ENCODE measurements at places on chromosomes 7 and 10.

- no peak for DNase-seq
These were observed 16.9 kb downstream of the ZNF713 start for GRCh38 chr7:55903985-55904759.

- no peak for DNase-seq
These were observed 8.1 kb downstream of the STK32C start for GRCh38 chr10:132299371-132300336.

- DNase-seq, result no peak
These were observed 26.2 kb downstream of the HIBADH start for GRCh38 chr7:27636326-27637006.

- DNase-seq, result peak; percentile 83
These were observed 3.1 kb downstream of the KLLN start for GRCh38 chr10:87860156-87860795.

DNA sequence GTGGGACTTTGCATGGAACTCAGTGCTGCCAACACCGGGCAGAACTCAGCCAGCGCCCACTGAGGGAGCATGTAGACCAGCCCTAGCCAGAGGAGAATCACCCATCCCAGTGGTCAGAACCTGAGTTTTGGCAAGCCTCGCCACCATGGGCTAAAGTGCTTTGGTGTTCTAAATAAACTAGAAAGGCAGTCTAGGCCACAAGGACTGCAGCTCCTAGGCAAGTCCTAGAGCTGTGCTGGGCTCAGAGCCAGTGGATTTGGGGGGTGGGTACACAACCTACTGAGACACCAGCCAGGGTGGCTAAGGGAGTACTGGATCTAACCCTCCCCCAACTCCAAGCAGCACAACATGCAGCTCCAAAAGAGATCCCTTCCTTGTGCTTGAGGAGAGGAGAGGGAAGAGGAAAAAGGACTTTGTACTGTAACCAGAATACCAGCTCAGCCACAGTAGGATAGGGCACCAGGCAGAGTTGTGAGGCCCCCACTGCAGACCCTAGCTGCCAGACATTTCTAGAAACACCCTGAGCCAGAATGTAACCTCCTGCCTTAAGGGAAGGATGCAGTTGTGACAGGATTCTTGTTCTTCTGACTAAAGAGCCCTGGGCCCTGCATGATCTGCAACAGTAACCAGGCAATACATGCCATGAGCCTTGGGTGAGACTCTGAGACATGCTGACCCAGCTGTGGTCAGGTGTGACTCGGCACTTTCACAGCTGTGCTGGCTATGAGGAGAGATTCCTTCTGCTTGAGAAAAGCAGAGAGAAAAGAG lies 24.4 kb downstream of the GSDME start:
- peak; percentile 68 for DNase-seq

DNA sequence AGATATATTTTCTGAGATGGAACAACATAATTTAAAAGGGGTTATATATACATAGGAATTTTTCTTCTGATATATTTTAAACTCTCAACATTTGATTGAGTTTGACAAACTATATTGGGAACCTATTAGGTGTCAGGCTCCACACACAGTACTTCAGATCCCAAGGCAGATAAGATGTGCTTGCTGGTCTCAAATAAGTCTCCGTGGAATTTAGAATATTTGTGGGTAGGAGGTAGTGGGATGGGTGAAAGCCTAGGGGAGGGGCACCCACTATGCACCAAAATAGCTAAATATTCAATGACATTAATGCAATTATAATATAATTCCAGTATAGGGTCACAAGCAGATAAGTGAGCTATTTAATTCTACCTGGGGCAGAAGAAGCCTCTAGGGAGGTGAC lies 81.5 kb downstream of the ARL4A start:
- DNase-seq, result no peak
